ENCODE measurements at places on chromosomes 11 and 22.

- no peak for DNase-seq
Measured at GRCh38 chr11:9596926-9597464, 23.5 kb downstream of the WEE1 start.

GRCh38 chr22:36375071-36375980 lies 12.4 kb downstream of the MYH9 start:
- no peak for DNase-seq

DNA sequence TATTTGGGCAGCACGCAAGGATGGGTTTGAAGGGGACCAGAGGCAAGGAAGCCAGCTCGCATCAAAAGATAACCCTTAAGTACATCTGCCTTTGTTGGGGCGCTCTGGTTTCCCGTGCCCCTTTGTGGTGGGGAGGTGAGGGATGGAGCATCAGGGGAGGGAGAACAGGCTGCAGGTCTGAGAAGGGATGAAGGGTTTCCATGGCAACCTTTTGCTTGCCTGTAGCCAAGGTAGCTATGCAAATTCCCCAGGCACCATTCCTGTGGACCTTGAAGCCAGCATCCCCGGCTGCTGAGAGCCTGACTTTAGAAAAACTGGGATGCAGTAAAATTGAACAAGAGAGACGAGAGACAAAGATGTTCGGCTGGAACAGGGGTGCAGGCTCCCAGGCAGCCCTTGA lies 75.7 kb downstream of the SEZ6L start:
- DNase-seq: no peak

DNA sequence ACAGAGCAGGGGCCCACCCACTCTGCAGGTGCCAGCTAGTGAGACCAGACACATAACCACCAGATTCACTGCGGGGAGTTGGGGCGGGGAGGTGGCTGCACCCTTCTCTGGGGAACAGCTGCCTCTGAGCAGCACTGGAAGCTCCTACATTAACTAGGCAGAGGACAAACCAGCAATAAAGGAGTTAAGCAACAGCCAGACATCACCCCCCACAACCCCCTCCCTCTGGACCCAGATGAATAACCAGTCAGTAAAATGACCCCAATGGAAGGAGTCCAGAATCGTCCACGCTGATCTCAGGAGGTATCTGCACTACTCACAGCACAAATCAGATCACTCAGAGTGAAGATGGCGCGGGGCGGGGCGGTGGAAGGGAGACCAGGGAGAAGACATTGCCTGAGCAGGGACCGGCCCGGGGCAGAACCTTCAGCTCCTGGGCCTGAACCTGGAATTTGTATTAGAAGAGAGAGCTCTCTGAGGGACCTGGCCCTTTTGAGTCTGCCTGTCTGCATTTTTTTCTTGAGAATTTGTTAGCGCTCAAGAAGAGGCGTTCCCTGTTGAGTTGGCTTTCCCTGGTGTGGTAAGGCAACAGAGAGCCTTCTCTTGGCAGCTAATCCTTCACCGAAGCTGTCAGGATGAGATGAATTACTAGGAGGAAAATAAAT lies 125.5 kb upstream of the NCAM1 start:
- no peak for DNase-seq

DNA sequence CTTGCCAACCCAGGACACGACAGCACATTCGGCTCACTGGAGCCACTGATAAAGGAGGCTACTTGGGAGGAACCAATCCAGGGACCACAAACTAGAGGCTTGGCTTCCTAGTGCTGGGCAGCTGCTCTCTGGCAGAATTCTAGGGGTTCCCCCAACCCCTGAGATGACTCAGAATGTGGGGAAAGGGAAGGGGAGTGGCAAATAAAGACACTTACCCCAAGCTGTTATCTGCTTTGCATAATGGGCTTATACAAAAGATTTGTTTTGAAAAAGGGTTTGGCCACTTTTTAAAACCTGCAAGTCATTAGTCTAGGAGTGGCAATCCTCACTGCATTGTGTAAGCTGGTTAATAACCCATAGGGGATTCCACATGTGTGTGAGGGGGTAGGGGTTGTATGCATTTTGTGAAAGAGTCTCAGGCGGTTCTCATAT lies 64.1 kb upstream of the LMO1 start:
- no peak for DNase-seq

DNA sequence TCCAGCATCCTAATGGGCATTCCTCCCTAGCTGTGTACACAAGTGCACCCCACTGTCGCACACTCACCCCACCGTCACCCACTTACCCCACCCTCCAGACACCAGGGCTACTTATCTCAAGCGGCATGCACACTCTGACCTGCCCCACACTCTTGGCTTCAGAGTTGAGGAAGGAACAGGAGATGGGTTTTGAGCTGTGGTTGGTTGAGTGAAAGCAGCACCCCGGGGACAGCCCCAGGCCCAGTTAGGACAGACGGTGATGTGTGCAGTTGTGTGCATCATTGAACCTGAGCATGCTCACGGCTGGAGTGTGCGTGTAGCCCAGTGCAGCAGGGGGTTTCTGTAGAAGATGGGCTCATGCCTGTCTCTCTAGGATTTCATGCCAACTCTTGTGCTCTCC lies 32.5 kb downstream of the AHNAK start:
- no peak for DNase-seq

DNA sequence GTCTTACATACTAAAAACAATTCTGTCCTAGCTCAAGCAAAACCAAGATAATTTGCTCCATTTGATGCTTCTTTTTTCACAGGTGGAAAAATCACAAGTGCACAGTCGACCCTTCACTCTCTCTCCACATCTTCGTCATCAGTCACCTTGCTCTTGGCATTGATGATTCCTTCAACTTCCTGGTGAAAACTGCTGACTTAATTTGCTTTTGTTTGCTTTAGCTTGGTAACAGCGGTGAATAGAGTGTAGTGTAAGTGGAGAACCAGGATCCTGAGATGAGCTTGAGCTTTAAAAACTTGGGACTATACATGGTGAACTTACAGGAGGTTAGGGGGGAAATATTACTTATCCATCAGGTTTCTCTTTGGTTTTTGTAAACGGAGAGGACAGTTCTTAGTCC lies 331.1 kb upstream of the ARHGAP42 start:
- no peak for DNase-seq

DNA sequence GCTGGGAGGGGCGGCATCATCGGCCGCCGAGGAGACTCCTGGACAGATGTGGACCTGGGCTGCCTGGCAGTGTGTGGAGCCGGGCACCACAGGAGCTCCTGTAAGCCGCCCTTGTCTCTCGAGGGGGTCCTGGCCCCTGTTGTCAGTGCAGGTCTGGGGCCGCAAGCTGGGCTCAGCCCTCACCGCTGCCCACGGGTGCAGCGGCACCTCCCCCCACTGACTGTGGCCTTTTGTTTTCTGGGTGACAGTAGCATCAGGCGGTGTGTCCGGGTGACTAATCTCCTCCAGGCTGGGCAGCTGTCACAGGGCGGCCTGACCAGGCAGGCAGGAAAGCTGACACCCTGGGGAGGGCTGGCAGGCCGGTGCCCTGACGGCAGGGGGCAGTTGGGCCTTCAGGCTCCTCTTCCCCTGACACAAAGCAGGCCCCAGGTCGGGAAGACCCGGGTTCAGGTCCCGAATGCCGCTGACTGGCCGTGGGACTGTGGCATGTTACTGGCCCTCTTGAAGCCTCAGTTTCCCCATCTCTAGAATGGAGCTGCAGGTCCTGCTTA lies 16.3 kb downstream of the DGKZ start:
- peak; percentile 98 for DNase-seq

DNA sequence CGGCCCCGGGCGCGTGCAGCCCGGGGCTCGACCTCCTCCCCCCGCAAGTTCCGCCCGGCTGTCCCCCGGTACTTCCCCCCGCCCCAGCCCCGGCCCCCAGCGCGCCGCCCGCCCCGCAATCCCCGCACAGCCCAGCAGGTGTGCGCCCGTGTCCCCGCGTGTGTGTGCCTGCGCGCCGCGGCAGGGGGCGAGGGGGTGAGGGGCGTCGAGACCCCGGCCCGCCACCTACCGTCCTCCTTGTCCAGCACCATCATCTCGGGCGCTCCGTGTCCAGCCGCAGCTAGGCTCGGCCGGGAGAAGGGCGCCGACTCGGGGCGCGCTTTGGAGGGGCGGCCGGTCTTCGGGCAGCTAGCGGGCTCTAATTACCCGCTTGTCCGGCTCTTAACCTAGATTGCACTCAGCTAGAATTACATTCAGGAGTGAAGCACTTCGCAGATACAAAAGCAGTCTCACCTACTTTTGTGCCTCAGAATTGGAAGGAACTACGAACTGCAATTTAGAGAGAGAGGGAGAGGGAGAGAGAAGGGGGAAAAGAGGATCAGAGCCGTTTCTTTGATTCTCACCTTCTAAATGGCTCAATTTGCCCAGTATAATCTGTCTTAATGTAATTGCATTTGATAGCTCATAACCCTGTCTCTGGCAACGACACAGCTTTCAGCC lies 439 bp downstream of the LMO1 start:
- DNase-seq: no peak

- DNase-seq: no peak
Measured at GRCh38 chr11:111944651-111945051, 7.5 kb downstream of the DIXDC1 start.

- no peak for DNase-seq
Measured at GRCh38 chr11:116598036-116598435, 174.8 kb downstream of the BUD13 start.

DNA sequence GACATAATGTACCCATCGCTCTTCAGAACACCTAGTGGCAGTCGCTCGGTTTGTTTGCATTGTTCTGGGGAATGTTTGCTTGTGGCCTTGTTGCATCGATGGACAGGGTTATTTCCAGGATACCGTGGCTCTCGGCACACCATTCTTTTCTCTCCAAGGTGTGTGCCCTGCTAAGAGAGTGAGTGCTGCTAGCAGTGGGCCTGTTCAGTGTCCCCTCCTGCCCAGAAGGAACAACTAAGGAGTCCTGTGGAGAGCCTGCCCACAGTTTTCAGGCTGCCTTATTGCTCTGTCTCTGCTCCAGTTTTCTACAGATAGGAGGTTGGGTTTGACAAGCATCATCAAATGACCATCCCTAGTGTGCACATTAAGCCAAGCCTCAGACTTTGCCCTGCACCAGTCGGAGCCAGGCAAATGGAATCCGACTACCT lies 1.4 kb downstream of the CRY2 start:
- DNase-seq: no peak

GRCh38 chr11:2519862-2520735 lies 75.3 kb downstream of the KCNQ1 start:
- DNase-seq: peak; percentile 10

DNA sequence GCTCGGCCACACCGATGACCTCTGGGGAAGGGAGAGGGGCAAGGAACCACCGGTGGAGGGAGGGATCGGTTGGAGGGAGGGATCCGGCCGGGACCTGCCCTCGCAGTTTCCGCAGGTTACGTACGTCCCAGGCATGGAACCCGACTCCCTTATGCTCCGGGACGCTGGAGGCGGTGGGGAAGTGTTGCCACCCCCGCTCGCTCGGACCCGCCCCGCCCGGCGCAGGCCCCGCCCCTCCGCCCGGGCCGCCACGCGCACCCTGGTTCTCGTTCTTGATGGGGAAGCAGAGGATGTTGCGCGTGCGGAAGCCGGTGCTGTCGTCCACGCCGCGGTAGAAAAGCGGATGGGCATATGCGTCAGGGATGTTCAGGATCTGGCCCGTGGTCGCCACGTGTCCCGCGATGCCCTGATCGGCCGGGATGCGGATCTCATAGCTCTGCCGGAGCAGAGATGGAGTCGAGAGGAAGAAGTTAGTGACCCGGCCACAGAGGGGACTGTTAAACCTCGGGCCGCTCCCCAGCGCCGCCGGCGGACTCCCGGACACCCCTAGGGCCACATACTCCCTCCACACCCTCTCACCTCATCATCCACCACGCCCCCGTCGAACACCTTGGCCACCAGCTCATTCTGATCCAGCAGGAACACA lies 89.8 kb downstream of the PDE2A start:
- peak; percentile 41 for DNase-seq

DNA sequence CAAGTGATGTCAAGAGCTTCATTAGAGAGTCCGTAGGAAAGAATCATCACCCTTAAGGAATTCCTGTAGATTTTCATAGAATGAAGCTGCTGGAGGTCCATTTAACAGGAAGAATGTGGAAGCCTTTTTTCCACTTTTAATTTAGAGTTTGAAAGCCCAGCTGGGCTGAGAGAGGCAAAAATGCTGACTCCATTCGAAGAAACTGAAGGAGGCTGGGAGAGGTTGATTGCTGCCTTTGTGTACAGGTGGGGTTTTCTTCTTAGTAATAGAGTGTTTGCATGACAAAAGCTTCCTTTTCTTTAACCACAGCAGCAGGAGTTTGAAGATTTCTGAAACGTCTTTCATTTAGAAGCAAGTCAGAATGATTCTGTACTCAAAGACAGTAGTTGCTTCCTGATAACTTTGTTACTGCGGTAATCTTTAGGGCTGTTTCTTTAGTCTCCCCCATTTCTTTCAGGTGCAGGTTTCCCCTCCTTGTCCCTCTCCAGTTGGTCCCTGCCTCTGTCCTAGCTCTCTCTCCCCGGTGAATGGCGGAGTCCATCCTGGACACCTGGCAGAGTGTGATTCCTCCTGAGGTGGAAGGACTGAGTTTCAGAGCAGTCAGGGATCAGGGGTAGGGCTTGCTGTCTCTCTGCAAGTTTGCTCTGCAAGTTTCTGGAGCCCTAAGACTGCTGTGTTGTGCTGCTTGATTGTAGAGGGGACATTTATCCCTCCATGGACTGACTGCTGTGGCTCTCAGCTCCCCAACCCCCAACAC lies 166.2 kb downstream of the LDLRAD3 start:
- DNase-seq: no peak
